ENCODE measurements at places on chromosomes 6 and 20.

GRCh38 chr6:69063401-69063800 lies 428.3 kb downstream of the ADGRB3 start:
- no peak for DNase-seq

GRCh38 chr6:110946498-110946897 lies 12.0 kb upstream of the GTF3C6 start:
- no peak for DNase-seq

GRCh38 chr20:49987868-49988690 lies 5.3 kb downstream of the SNAI1 start:
- no peak for DNase-seq

- DNase-seq, result no peak
Measured at GRCh38 chr6:95133578-95133977, 443.8 kb upstream of the MANEA start.

- no peak for DNase-seq
Measured at GRCh38 chr6:35694462-35694861, 5.7 kb upstream of the FKBP5 start.

- DNase-seq, result no peak
Measured at GRCh38 chr6:106974336-106974998, at the start of gene CD24. TSS of gene CD24 (minus strand) at chr6:106974729. CDS start at chr6:106974646, 83 bp downstream.

DNA sequence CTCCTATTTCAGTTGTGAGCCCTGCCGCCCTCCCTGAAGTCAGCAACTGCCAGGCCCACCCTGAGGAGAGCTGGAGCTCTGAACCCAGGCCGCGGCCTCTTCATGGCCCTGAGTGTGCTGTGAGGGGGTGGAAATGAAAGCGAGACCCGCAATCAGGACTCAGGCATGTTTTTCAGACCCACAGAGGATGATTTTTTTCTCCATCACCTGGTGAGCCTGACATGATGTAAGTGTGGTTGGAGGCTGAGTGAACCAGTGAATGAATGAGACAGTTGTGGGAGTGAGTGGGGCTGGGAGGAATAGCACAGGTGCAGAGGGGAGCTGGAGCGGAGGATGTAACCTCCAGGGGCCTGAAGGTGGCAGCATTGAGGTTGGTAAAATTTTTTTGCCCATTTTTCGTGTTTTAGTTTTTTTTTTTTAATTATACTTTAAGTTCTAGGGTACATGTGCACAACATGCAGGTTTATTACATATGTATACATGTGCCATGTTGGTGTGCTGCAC lies 18.3 kb downstream of the RAET1L start:
- DNase-seq, result no peak

DNA sequence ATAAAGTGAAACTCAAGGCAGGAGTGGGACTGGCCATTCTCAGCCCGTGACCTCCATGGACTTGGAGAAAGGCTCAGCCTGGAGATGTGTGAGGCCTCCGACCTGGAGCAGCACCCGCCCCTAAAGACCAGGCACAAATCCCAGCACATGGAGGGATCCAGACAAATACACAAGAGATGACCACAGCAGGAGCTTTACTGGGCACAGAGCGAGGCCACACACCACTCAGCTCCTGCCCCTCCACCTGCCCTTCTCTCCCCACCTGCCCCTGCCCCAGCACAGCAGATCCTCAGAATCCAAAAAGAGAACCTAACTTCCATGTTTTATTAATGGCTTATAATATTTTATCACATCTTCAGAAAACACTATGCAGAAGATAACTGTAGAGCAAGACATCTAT lies 20.4 kb upstream of the MICB start:
- DNase-seq, result no peak

DNA sequence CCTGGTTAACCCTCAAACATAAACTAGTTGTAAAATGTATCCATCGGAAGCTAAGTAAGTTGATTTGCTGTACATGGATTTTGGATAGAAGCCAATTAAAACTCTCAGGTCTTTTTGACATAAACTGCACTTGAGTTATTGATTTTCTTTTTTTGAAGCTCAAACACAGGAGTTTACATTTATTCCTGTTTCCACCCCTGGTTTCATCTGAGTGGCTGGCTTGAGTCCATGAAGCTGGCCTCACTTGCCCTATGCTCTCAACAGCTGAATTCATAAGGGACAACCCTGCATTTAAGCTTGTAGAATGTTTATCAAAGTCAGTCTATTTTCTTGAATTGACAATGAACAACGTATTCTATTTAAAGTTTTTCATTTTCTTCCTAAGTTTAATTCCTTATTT lies 58.1 kb upstream of the PLEKHG1 start:
- no peak for DNase-seq

DNA sequence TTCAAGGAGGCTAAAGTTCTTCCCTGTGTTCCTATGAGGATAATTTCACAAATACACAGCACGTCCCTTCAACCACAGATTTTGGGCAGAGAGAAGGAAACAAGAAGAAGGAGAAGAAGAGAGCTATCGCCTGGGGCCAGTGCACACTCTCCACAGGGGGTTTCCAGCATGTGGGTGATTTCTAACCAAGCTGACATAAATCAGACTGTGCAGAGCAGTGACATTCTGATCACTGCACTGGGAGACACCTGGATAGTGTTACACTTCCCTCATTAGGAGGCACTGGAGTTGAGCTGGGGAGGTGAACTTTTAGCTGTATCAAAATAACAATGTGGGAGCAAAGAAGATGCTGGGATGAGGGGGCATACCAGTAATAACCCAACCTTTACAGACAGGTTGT lies 71.8 kb upstream of the CENPW start:
- DNase-seq, result no peak

DNA sequence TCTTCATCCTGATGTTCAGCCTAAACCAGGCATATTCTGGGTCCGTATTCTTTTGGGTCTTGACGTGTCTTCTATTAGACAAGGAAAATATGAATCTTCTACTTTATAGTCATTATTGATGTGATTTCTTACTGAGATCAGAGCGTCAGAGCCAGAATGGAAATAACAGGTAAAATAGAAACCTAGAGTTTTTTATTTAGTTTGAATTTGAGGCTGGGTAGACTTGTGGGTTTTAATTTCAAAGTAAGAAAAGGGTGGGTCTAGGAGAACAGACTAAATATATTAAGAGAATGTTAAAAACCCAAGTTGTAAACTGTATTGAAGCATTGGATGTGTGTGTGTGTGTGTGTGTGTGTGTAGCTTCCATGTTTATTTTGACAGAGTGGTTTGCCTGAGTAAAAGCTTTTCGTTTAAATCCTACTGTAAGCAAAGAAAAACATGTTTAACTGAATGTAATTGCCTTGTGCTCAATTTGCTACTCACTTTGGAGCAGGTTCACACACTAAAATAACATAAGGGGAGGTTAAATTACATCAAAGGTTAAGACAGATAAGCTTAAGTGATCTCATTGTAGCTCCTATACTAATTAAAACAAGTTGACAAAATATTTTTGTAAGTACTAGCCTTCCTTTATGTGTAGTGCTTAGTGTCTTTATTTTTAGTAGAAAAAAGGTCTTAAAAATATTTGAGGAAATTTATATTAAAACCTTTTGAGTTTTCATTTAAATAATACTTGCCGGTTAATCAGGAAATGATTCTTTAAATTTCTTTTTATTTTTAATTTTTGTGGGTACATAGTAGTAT lies 17.4 kb downstream of the HECA start:
- DNase-seq, result no peak

DNA sequence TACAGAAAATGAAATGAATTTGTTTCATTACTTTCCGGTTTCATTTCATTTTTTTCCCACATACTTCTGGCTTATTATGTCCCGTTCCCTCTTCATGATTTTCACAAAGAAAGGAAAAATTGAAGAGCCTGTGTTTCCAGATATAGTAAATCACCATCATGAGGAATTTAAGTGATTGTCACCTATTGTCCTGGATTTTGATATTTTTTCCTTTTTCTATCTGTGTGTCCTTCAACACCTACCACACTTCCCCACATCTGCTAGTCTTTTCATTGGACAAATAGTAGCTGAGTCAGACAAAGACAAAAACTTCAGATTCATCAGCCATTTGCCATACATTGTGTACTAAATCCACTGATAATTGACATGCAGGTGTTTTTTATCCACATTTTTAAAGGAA lies 258.2 kb upstream of the HSF2 start:
- DNase-seq, result no peak

DNA sequence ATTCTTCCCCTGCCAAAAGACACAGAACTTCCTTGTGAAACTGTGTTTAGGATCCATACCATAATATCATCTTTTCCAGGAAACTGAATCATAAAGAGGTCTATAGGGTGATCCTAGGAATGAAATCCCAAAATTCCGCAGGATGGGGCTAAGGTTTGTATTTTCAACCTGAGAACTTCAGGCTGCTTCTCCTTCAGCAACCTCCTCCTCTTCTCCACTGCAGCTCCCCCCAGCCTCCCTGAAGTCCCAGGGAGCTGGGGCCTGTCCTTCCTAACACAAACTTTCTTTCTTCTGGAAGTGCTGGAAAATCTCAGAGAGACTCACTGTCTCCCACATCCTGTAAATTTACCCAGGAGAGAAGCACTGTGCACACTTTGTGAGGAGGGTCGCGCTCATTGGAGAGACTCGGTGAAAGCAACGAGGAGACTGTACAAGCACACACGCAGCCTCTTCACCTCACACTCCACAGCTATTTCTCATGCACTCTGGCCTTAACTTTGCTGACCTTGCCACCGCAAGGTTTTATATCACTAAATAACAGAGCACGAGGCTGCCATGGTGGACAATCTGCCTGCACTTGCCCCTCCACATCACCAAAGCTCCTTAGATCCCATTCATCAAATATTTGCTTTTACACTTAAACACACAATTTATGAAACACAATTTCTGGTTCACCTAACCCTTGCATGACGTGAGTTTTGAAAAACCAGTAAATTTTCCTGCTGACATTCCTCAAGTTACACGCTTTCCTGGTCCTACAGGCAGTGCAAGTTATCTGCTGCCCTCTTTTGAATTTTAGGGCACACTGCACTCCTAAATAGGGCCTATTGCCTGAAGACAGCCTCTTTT lies 14.3 kb downstream of the ID4 start:
- DNase-seq, result no peak

DNA sequence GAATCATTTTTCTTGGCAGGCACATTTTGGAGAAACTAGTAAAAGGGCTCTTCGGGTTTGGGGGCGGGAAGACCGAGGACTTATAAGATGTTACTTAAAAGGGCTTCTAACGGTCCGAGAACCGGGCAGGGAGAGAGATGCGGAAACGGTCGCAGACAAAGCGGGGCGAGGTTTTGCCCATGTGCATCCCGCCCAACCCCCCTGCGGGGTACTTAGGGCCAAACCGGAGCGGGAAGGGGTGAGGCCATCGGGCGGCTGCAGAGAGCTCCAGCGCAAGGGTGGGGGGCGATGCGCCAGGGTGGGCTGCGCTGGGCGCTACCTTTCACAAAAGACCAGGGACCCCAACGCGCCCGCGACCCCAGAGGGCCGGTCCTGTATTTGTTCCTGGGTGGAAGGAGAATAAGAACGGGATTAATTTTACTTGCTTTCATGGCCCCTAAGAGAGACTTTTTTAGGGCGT lies 616 bp downstream of the TUBB start:
- peak; percentile 79 for DNase-seq

DNA sequence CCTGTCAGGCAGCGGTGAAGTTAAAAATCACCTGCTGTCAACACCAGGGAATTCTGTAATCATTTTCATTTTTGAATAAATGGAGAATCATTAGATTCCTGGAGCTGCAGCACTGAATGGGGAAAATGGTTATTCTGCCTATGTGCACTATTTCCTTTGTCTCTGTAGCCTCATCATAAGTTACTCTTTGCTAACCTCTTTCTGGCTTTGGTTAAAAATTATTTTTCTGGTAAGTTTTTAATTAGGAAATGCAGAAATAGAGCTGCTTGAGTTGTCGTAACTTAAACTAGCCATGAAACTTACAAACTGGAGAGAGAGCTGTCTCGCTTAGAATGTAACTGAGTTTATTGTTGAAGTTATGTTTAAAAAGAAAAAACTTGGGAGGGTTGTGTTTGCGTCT lies 28.8 kb downstream of the ZFAND3 start:
- no peak for DNase-seq

GRCh38 chr6:8243475-8243874 lies 141.1 kb upstream of the EEF1E1 start:
- no peak for DNase-seq

DNA sequence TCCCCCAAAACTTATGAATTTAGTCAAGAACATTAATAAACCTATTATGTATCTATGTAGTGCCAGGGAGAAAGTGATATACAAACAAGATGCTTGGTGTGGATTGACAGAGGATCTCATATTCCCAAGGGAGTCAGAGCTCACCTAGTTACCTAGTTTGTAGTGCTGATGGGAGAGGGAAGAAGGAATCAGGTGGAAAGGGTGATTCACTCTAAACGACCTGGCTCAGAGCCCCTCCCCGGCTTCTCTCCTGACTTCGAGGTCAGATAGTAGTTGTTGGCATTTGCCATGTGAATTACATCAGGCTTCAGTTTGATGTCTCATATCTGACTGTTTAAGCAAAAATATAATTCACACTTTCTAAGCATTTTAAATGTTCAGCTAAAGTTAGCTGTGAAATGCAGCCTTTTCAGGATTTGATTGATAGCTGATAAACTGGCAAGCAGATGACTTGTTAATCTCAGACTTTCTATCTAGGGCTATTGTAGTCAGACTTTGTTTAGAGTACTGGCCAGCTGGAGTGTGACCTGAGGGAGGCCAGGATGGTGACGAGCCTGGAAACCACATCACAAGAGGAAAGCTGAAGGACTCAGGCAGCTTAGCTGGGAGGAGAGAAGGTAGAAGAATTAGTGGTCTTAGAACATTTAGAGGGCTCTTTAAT lies 123.7 kb downstream of the AKAP7 start:
- no peak for DNase-seq

GRCh38 chr20:40961686-40962640 lies 66.7 kb upstream of the TOP1 start:
- no peak for DNase-seq

DNA sequence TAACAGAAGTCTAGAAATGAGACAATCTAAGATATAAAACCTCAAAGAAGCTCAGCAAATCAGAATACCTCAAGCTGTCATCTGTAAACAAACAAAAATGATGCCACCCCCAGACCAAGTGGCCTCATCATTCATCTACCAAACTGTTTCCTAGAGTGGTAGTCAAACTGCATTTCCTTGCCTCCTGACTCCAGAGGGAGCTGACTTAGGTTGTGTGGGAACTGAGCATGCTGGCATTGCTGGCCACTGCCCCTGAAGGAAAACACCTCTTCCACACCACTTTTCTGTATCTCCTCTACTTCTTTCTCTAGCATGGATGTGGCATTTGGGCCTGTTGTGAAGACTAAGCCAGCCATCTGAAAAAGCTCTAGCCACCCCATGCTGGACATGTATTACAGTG lies 56.3 kb downstream of the ZHX3 start:
- no peak for DNase-seq
